ENCODE measurements at places on chromosomes 5 and 9.

DNA sequence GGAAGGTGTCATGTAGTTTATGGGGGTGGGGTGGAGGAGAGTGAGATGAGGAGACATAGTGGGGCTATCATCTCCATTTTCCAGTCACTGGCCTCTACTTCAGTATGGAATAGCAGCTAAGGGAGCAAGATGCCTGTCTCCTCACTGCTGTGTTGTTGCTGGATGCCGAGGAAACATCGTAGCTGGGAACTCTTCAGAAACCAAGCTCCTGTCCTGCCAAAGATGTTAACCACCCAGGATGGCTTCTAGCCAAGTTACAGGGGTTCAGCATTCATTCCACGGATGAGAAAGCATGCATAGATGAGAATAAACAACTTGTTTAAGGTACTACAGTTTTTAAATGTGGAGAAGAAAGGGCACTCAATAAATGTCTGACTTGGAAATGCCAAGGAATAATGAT is 226.5 kb downstream of the ASTN2 start:
- DNase-seq, result no peak

DNA sequence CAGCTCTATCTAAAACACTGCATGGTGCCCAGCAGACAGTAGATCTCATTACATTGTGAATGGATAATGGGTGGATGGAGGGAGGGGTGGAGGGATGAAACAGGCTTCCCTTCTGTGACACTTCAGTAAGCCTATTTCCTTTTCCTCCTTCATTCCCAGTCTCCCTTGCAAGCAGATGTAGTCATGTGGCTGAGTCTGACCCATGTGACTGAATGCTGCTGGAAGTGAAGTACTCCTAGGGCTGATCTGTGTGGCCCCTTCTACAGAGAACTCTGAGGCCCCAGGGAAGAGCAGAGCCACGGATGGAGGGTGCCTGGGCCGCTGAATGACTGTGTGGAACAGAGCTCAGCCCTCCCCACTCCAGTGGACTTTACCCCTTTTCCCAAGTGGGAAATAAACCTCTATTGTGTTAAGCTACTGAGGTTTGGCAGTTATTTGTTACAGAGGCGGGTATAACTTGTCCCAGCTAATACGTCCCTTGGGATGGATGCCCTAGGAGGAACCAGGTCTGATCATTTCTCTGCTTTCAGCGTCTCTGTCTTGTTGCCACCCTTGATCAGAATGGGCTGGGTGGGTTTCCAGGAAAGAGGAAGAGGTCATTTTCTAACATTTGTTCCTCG is 176.1 kb upstream of the MVB12B start:
- no peak for DNase-seq

DNA sequence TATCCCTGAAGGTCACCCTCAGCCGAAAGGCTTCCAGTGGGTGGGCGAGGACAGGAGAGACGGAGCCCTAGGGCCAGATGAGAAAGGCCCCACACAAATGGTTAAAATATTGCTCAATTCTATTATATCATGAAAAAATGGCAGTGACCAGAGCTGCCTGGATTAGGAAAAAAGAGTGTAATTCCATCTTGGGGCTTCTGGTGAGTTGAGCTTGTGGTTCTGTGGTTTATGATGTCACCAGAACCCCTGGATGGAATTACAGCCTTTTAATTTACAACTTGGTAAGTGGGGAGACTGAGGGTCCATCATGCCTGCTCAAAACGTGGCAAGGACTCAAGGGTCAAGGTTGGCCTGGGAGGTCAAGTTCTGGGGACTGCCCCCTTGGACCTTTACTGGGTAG is 55.5 kb upstream of the STC2 start:
- DNase-seq, result no peak

DNA sequence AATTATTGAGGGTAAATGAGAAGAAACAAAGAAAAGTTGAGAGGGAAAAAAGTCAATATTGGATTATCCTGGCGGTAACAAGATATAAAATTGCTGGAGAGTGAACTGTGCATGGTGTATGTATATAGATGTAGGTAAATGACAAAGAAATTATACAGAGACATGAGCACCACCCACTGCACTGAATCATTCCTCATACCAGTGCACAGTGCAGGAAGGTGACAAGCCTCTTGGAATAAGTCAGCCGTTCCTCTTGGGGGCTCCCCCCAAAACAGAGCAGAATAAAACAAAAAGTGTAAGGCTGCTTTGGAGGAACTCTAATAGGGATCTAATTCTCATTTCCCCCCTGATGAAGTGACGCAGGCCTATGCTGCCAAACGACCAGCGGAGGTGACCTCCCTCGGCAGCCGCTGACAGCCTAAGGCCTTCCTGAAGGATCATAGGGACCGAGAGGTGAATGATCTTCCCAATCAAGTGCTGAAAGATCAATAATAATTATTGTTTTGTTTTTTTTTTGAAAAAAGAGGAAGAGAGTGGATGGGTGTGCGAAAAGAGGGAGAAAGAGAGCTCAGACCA is 245.0 kb downstream of the PSAT1 start:
- no peak for DNase-seq

DNA sequence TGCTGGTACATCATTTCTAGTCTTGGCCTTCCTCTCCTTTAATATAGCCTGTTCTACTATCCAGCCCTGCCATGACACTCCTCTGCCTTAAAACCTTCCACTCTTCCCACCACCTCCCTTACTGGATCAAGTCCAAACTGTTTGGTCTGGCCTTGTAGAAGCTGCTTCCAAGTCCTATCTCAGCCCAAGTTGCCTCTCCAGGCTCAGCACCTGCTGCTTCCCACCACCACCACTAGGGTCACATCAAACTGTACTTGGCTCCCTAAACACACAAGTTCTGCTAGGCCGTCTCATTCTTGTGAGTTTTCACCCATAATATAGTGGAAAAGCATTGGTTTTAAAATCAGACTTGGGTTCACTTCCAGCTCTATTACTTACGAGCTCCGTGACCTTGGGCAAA is 1.4 kb downstream of the NDUFA8 start:
- DNase-seq, result no peak

- no peak for DNase-seq
These were observed 196.1 kb downstream of the GAS1 start for GRCh38 chr9:86751207-86751606.

- DNase-seq, result no peak
These were observed 372.6 kb downstream of the EBF1 start for GRCh38 chr5:158727136-158727535.

- no peak for DNase-seq
These were observed 555.4 kb upstream of the CLINT1 start for GRCh38 chr5:158414333-158414762.

GRCh38 chr5:97418462-97418861 is 235.4 kb upstream of the RIOK2 start:
- no peak for DNase-seq

DNA sequence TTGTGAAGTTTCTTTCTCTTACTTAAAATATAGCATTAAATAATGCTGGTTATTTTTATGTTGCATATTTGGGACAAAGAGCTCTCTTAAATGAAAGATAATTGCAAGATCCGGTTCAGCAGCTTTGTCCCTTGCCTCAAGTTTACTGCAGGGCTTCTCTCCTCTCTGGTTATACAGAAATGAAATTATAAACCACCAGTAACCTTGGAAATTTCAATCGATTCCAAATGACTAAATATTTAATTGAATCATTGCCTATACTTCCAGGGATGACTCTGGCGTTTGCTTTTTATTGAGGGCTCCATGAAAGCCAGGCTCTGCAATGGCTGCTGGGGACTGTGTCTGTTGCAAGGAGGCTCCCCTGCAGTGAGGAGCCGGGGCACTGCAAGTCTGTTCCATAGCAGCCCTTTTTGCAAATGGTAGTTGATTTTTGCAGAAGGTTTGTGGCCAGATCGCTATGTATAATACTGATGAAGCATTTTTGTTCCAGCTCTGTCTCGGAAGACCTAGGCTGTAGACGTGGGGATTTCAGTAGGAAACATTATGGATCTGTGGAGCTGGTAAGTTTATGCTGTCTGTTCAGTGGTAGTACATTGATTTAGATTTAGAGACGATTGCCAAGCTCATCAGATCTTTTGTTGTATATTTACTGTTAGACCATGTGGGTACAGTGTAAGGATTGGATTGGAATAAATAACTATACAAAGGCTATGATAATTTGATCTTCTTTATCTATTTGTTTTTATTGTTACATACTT is at the start of gene GARNL3:
GARNL3 (plus strand) TSS at position 313 of the 758 bp plus-strand sequence; CDS start at position 417, 104 bp downstream.
- DNase-seq, result no peak

- DNase-seq, result no peak
These were observed 9.2 kb downstream of the ENC1 start for GRCh38 chr5:74631081-74631953.

DNA sequence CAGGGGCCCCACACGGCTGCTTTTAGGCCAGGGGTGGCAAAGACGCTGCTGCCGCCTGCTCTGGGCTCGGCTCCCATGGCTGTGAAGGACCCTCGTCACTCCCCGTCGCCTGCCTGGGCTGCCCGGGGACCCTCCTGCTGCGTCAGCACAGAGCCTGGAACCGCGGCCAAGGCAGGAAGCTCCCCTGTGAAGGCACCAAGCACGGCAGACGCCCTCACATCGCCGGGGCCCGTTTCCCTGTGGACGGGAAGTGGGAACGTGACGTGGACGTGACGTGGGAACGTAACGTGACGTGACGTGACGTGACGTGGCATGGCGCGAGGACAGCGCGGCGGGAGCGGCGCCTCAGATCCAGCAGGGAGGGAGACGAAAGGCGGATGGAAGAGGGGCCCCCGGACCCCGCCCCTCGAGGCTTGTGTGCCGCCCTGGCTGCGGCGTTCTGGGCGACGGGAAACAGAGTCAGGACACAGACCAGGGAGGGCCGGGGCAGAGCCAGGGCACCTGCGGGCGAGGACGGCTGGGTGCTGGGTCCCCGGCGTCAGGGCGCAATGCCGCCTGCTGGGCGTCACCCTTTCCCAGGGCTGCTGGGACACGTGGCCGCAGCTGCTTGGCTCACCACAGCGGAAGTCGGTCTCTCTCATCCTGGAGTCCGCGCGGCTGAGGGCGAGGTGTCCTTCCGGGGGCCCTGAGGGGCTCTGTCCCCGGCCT is 53.1 kb downstream of the MRPL36 start:
- DNase-seq, result no peak

GRCh38 chr5:37777432-37778130 is 62.3 kb downstream of the GDNF start:
- no peak for DNase-seq

GRCh38 chr5:30561771-30562170 is 631.7 kb upstream of the CDH6 start:
- no peak for DNase-seq

DNA sequence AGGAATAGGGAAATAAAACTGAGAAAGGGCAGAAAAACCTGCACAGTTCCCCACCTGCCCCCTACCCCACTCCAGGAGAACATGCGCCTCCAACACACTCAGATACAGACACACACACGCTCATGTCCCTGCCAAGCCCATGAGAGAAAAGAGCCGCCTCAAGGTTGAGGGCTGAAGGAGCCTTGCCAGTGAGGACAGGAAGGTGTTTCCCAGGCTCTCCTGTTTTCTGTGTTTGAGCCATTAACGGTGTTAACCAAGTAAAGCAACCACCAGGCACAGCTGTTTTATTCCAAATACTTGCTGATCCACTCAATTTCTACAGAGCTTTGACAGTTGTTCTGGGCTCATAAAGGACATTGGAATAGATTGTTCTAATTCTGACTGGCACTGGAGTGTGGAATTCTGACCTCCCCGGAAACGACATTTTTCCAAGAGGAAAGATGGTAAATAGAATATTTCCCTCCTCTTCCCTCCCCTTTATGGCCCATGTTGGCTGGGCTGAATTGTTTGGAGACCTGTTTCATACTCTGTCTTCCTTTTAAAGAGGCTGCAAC is 238.0 kb downstream of the DMAC1 start:
- no peak for DNase-seq

- no peak for DNase-seq
These were observed 1240.7 kb upstream of the WWC1 start for GRCh38 chr5:167050568-167051401.

DNA sequence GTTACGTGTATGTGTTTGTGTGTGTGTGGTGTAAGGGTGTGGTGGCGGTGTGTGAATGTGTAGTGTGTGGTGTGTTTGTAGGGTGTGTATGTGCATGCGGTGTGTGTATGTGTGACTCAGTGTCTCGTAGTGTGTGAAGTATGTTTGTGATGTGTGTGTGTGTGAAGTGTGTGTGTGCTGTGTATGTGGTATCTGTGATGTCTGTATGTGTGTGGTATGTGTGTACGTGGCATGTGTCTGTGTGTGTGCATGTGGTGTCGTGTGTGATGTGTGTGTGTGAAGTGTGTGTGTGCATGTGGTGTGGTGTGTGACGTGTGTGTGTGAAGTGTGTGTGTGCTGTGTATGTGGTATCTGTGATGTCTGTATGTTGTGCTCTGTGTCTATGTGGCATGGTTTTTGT is 339.4 kb downstream of the MTRR start:
- DNase-seq, result no peak

- no peak for DNase-seq
These were observed 1009.4 kb downstream of the TLE1 start for GRCh38 chr9:80679916-80680315.

- DNase-seq, result no peak
These were observed 20.1 kb downstream of the PCDHGC5 start for GRCh38 chr5:141508798-141509611.

GRCh38 chr9:316382-316965 is 101.8 kb downstream of the DOCK8 start:
- DNase-seq, result no peak

- no peak for DNase-seq
These were observed 329.3 kb upstream of the ADCY2 start for GRCh38 chr5:7066471-7067235.

GRCh38 chr9:113769412-113769811 is 106.7 kb upstream of the ZNF618 start:
- DNase-seq, result no peak

- no peak for DNase-seq
These were observed 509.4 kb upstream of the SEMA6A start for GRCh38 chr5:117084067-117084466.

GRCh38 chr9:137256856-137257255 is 1.7 kb downstream of the NELFB start:
- DNase-seq, result no peak

DNA sequence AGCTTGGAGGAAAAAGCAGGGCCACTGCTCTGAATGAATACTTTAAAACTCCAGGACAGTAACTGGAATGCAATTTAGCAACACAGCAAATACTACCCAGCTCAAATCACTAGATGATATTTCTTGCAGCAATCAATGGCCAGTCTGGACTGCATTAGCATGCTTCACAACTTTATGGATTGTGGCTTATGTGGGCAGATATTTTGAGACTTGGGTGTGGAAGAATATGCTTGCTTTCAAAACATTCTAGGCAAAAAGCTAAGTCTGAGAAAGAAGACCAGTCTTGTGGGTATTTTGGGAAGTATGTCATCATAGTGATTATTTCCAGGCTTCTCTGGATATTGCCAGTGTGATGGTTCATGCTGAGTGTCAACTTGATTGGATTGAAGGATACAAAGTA is 3.1 kb downstream of the RANBP3L start:
- no peak for DNase-seq
